ENCODE measurements at places on chromosomes 16 and 17.

DNA sequence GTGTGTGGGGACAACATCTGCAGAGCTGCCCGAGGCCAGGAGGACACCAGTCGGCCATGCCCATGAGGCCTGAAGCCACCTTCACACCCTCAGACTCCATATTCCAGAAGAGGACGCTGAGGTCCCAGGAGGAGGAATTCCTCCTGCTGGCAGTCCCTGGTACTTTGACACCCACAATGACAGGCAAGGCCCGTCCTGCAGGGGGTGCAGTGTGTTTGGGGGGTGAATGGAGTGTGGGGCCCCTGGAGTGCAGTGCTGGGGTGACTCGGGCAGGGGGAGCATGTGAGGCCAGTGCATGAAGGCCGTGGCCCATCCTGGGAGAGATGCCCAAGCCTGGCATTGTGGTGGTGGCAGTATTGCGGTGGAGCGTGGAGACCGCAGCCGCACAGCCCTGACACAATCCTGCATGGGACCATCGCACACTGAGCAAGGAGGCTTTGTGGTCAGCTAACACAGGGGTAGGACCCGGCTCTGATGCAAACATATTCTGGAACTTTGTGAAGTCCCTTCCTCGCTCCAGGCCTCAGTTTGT is 52.2 kb downstream of the ZDHHC7 start:
- DNase-seq: no peak

DNA sequence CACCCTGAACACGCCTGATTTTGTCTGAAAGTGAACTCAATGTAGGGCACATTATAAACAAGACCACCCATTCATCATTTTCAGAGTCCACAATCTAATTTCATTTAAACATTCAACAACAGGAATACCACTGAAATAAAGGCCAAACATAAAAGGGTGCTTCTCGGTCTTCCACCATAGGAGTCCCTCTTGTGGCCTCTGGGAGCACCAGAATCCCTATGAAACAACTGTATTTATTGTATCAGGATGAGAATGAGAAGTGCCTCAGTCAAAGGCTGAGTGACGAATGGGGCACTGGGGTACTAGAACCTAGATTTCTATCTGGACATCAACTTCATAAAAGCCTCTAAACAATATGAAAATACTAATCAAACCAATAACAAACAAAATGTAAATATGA is 40.4 kb downstream of the NXPH3 start:
- no peak for DNase-seq

DNA sequence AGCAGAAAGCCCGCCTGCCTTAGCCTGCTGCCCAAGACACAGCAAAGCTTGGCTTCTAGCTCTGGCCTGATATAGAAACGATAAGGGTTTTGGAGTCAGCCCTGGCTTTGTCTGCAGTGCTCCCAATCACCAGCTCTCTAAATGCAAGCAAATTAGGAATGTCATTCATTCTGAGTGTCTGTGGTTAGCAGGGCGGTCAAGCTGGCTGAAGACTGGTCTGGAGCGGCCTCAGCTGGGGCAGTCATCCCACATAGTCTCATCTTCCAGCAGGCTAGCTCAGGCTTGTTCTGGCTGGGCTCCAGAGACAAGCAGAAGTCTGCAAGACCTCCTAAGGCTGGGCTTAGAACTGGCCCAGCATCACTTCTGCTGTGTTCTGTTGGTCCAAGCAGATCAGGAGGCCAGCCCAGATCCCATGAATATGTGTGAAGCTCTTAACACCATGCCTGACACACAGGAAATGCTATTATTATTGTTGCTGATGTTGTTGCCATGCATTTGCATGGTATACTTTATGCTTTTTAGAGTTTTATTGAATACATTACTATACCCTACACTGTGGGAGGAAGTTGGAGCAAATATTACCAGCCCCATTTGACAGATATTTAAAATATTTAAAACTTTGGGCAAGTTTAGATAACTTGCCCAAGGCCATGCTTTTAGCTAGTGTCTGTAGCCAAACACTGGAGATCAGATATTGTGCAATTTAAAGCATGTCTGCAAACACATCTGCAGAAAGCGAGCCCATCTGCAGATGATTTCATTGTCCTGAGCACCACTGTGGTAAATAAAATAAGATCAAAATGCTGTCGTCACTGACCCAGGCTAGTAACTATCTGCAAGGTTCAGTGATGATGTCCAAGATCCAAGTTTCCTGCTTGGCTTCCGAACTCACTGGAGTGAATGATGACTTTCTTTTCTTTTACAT is 24.8 kb downstream of the TMC7 start:
- no peak for DNase-seq

GRCh38 chr17:19975601-19976000 is 2.0 kb downstream of the AKAP10 start:
- DNase-seq: no peak

- DNase-seq: no peak
These were observed 28.7 kb downstream of the MRM1 start for GRCh38 chr17:36629970-36630502.
